Spleen (tissue), 13 donors: ENCODE measurements at places on chromosomes 6 and 20. TPM values are rescaled to one million over a fixed set of nuclear protein-coding genes. Genes with fewer than 3 reads are reported as not detected.

DNA sequence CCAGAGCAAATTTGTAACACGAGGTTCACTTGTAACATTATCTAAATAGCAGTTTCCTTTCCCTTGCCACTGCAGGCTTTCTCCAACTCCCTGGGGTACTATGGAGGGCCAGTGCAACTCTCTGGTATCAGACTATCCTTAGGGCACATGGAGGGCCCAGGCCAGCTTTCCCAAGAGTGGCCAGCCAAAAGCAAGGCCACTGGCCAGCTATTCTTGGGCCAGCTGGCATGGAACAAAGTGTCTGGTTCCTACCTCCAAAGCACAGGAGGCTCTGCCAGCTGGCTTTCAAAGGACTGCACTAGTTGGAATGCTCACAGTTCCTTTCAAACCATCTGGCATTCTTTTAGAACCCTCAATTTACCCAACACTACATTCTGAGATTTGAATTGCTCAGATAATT, 8.7 kb downstream of the RNF24 start:
- no peak for DNase-seq

GRCh38 chr20:4519534-4519933, 202.2 kb upstream of the PRND start:
- no peak for DNase-seq

Gene HCRTR2
- not detected for total RNA-seq

Gene PRND
- not detected for total RNA-seq

Gene TAGAP
- 39.6 TPM for total RNA-seq
